ENCODE measurements at places on chromosomes 5 and 9.

DNA sequence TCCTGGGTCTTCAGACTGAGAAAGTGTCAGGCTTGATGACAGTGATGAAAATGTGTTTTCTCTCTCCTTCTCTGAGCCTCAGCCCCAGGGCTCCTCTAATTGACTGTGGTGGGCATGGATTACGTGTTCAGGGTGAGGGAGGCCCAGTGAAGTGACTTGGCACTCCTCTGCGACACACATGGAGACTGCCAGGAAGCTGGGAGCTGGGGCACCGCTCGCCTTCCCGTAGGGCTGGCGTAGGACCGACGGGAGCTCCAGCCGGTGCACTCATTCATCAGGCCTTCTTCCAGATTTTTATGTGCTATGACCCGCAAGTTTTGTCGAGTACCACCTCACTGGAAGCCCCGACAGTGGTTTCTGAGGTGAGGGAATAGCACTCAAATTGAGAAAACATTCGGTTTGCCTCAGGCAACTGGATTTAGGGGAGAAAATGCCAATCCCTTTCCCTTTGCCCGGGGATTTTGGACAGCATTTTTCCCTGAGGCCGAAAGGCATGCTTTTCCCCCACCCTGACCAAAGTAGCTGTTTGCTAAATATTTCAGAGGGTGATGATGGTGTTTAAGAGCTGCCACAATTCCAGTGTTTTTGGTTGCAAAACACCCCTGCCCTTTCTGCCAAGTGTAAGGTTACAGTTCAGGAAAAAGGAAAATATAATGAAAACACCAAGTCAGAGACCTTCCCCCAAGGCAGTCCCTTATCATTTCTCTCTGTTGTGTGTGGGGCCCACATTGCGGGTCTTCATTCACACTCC, 83.7 kb downstream of the PCSK5 start:
- DNase-seq: peak; percentile 49

DNA sequence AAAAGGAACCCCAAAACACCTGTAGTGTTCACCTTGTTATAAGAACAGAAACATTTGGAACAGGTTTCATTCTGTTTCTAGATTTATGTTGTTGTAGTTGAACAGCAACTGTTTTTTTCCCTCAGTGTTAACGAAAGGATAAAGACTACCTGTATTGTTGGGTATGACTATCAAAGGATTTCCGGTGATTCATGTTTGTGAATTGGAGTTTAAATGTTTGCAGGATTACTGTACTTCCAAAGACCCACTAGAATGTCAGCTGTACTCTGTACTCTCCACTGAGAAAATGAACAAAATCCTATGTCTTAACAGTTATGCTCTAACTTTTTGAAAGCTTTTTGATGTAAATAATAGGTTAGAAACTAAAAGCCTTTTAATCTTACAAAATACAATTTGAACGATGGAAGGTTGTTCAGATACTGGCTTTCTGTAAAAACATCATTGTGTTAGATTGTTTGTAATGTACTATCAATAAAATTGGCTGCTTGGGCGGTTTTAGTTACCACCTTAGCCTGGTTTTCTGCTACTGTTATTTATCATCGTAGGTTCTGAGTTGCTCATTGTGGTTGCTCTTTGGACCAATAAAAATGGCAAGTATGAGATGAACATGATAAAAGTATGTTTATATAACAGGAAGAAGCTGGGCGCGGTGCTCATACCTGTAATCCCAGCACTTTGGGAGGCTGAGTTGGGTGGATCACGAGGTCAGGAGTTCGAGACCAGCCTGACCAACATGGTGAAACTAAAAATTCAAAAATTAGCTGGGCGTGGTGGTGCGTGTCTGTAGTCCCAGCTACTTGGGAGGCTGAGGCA, 44.1 kb downstream of the DCP2 start:
- no peak for DNase-seq

GRCh38 chr5:96692441-96692840, 30.3 kb downstream of the CAST start:
- DNase-seq: peak; percentile 48

DNA sequence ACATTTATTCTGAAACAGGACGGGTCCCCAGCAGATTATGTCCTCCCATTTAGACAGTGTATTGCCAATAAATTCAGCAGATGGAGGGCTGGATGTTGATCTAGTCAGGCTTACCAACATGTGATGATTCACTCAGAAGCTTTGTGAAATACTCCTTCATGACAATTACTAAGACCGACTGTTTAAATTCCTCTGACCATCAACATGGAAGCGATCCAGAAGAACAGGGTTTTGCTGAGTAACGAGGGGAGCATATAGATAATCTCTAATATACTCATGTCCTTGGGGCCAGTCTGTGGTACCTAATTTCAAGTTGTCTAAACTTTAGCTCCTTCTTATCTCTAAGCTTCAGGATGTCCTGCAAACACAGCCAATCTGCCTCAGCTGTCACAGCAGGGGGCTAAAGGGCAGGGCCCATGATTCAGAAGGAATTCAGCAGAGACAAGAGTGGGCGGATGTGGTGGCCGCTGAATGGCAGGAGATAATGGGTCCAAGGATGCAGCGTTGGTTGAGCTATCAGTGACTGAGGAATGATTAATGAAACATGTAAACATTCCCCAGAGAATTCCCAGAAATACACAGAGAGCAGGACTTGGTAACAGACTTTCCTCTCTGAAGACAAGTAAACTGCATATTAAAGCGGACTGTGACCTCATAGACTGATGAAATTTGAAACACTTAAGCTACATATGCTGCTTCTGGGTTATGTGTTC, 109.4 kb downstream of the ANKRD55 start:
- DNase-seq: peak; percentile 98

DNA sequence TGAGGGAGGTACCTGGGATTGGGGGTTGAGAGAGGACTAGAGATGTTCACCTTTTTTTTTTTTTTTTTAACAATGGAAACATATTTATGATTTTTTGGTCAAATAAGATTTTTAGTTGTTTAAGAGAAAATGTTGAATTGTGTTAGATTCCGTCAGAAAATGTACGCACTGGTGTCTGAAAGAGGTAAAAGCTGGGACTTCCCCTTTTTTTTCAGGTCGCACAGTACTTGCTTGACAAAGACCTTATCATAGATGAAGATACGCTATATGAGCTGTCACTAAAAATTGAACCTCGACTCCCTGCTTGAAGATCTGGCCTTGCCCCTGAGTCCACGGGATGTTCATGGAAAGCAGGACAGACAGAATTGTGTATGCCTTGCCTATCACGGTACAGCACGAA, 7.7 kb upstream of the CKMT2 start:
- no peak for DNase-seq

DNA sequence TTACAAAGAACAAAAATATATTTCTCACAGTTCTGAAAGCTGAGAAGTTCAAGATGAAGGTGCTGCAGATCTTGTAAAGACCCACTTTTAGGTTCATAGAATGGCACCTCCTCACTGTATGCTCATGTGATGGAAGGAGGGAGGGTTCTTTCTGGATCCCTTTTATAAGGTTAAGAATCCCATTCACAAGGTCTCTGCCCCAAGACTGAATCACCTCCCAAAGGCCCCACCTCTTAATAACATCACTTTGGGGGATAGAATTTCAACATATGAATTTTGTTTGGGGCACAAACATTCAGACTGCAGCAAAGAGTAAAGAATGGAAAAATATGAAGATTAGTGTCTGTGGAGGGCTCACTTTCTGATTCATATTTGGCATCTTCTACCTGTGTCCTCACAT, 77.1 kb upstream of the PRR16 start:
- no peak for DNase-seq

- no peak for DNase-seq
These were observed 52.3 kb upstream of the FAM120AOS start for GRCh38 chr9:93505541-93506132.

DNA sequence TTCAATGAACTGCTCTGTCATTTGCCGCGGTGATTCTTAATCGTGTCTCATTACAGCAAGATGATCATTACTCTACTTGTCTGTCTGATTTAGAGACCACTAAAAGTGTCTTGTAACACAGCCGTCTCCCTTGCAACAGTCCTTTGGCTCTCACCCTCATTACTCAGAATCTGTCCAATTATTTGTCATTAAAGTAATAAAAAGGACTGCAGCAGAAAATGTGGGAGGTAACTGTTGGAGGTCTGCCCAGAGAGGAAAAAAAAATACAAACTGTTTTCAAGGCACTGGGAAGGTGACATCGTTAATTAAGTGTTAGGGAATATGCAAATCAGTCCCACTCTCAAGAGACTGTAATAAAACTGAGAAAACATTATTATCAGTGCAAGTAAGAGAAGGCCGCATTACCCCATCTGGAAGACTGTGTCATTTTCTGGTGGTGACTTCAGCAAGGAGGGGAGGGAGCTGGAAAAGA, 281.0 kb downstream of the RASEF start:
- DNase-seq: no peak

GRCh38 chr5:33311893-33312292, 128.9 kb upstream of the TARS1 start:
- peak; percentile 78 for DNase-seq

- DNase-seq: peak; percentile 24
These were observed 293.4 kb upstream of the PTGER4 start for GRCh38 chr5:40386289-40386688.

DNA sequence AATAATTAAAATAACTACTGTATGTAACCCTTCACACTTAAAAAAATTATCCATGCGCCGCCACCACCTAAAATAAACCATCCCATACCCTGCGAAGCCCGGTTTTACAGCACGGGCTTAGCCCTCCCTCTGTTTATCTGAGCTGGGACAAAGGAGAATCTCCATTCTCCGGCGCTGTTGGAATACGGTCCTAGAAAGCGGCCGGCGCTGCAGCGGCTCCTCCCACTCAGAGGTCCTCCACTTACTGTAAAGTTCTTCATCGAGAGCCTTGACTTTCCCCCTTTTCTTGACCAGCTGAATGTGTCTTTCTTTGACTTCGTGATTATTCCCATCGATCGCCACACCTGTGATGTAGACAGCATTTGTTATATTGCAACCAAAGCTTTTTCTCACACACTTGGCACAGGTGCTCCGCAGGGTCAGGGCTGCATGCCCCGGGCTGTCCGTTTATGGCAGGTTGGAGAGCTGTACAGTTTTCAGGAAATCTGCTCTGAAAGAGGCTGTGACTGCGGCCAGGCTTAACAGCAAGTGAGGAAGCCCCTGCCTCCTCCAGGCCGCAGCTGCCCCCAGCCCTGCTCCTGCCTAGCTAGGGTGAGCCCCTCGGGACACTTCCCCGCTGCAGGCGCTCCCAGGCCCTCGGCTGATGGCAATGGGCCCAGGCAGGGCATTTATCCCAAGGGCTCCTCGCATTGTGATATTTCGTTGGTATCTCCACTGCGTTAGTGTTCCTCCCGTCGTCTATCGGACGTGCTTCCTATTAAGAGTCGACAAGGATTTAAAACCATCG, 16.7 kb downstream of the GFPT2 start:
- DNase-seq: no peak

GRCh38 chr5:179227580-179228311, 117.5 kb downstream of the ADAMTS2 start:
- DNase-seq: no peak

- no peak for DNase-seq
These were observed 259.5 kb downstream of the NR3C1 start for GRCh38 chr5:143143973-143144372.

DNA sequence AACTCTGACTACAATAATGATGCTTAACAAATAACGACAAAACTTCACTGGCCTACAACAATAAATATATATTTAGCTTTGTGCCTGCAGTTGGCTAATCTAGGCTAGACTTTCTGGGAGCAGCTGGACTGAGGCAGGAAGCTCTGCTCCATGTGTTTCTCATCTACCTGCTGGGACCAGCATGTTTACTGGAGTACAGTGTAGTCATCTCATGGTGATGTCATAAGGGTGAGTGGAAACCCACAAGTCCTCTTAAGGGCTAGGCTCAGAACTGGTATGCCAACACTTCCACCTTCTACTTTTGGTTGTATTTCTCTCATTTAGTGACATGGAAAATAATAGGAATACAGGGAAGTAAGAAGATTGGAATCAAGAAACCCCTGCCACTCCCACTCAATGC, 85.7 kb upstream of the NIPBL start:
- no peak for DNase-seq

DNA sequence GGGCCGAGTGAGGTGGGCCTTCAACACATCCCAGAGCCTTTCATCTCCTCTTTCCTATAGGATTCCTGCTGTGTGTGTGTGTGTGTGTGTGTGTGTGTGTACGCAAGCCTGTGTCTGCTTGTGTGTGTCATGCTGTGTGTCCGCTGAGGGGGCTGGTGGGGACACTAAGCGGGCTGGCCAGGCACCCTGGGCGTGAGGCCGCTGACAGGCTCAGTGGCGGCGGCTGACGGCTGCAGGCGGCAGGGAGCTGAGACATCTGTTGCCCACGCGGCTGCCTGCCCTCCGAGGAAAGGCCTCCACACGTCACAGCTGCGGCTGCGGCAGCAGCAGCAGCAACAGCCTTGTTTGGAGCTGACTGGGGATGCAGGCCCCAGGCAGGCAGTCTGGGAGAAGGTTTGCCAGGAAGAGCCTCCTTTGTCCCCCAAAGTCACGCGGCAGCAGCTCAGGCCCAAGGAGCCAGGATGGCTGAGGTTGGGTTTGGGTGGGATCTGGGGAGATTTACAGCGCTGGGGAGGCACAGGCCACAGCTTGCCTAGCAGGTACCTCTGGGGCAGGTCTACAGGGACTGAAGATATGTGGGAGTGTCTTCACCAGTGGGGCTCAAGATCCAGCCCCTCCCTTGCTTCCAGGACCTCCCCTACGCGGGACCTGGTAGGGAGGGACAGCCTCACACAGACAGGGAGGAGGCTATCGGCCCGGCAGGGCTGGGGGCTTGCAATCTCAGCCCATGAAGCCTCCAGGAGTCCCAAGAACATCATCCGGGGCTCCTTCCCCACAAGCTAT, 1.8 kb downstream of the PDLIM4 start:
- peak; percentile 92 for DNase-seq

- no peak for DNase-seq
These were observed 10.6 kb upstream of the SLC6A19 start for GRCh38 chr5:1190837-1191239.

DNA sequence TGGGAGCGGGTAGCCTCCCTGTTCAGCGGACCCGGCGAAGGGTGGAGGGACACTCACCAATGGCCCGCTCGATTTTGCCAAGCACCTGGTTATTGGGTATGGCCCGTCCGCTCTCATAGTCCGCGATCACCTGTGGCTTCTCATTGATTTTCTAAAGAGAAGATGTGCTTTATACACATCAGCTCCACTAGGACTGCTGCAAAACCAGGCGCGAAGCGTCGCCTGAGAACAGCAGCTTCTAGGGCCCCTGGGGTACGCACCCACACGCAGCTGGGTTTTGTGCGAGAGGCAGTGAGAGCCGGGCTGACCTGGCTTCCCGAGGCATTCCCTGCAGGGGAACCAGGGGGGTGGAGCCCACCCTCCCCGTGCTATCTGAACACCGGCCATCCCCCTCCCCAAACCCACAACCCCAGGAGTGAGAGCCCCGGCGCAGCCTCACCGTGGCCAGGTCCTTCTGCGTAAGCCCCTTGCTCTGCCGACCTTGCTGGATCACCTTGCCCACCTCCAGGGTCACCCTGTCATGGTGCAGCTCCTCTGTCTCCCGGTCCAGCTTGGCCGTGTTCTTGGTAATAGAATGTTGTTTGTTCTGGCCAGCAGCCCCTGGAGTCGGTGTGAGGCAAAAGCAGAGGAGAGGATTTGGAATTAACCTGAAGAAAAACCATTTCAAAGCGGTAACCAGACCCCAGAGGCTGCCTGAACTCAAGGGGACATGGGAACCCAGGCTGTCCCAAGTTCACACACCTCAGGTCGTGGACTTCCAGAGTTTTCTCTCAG, 3.1 kb downstream of the EDF1 start:
- no peak for DNase-seq

GRCh38 chr5:54900984-54901725, 84.2 kb downstream of the ESM1 start:
- DNase-seq: peak; percentile 91

Data from fibroblast of gingiva (primary cell).